ENCODE measurements at places on chromosomes 2 and 18.
A peak's percentile ranks its signal among the peaks of the same experiment; 100 is the strongest.

DNA sequence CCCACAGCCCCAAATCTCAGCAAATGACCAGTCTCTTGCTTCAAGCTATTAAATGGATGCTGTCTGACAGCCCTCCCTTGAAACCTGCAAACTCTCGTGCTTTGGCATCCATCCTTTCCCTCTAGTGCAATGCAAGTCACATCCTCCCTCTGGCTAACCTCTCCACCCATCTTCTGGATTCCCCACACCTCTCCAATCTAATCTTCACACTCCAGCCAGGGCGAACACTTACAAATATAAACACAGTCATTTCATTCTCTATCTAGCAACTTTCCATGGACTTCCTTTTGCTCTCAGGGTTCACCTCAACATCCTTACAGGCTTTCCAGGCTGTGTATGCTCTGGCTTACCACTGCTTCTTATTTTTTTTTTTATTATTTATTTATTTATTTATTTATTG lies 10.1 kb upstream of the NARS1 start:
- DNase-seq: no peak

DNA sequence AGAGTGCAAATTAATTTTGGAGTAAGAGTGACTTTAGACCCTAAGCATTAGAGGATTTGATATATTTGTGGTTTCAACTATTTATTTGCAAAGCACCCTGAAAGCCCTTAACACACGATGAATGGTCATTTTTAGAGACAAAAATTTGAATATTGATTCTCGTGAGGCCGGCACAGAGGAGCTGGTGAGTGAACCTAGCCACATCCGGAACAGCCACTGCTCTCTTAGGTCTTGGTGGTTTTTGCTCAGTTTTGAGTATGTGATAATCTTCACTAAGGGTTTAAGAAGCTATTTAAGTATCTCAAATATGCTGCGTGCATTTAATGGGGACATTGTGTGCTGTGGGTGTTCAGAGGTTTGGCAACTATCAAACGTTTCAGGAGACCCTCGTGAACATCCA lies 204.8 kb downstream of the TSN start:
- DNase-seq: no peak

DNA sequence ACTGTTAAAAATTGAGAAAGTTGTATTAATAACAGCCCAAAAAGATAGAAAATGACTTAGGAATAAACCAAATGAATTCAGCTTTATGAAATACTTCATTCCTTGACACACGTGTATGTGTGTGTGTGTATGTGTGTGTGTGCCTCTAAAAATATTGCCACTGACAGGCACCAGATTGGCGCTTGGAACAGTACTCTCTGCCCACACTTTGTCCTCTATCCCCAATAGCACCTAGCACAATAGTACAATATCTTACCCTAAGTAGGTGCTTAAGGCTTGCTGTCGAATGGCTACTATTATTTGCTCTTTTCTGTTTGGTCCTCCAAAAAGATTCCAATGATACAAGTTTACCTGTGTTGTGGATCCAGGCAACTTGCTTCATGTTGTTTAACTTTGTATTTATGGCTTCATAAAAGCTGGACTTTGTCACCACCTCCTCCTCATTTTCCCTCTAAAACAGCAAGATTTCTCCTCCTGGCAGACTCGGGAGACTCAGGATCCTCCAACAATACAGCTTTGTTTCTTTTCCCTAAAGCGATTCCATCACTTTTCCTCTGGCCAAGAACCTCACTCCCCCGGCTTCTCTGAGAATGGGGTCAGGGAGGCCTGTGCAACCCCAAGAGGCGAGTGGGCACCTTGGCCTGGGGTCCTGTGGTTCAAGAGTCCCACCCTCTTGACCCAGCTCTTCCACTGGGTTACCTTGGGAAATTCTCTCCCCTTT lies 43.3 kb upstream of the LCLAT1 start:
- DNase-seq: peak; percentile 49

DNA sequence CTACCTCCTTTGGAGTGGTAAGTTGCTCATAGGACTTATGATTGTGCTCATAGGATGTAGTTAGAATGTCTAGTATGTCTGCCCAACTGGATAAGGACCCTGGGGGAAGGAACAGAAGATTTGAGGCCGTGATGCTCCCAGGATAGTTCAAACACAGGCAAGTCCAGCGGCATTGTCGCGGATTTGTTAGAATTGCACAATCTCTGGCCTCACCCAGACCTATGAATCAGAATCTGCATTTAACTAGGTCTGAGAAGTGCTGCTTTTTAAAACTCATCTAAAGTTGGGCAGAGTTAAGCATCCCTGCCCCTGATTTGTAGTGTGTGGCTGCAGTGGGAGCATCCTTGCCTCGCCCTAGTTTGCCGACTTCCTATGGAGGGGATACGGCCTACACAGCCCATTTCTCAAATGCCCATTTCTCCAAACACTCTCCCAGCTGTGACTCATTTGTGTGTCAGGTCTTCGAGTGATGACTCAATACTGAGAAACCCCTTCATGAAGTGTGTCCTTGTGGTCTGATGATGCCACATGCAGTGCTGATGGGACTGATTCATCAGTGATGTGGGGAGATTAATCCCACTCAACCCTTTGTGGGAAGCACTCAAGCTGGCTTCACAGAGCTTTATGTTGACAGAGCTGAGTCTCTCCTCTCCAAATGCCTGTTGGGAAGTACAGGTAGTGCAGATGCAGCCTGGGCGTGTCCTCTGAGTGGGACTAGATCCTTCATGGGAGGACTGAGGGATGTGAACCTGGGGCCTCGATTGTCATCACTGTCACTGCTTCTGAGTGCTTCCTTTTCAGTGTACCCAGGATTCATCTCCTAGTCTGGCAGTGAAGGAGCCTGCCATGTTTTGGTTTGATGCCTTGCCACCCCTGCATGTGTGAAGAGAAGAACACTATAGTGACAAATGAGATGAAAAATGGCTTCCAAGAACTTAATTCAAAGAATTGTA lies 18.7 kb downstream of the SMIM21 start:
- peak; percentile 96 for DNase-seq

GRCh38 chr2:29016504-29016903 lies 35.4 kb downstream of the TOGARAM2 start:
- no peak for DNase-seq

DNA sequence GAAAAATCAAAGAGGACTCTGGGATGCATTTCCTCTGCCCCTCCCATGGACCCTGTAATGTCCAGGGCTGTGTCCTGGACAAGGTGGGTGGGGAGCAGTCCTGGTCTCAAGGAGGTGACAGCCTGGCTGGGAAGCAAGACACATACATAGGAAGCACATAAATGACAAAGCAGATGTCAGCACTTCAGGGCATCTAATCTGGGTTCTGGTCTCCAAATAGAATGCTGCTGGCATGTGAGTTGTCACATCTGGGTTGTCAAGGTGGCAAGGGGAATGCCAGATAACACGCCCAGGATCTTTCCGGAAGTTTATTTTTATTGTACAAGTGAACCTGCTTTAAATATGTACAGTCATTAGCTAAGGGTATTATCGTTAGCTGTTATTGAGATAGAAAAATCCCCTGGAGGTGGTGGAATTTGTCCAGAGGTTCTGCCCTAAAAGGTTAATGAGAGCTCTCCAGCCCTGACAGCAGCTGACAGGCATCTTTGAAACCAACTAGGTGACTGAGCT lies 5.6 kb downstream of the IL1F10 start:
- DNase-seq: no peak

DNA sequence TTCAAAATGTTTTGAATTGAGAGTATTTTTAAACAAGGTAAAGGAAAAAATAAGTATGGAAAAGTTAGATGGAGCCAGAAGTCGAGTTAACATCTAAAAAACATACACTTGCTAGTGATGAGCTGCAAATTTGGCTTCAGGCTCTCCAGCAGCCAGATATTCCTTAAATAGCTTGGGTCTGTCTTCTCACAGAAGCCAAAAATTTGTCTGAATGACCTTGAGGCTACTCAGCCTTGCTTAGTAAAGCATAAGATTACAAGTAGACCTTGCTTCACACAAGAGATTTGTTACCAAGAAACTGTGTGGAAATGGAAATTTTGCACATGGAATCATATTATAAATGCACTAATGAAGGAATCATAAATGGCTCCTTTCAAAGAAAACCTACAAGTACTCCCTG lies 40.8 kb upstream of the GRB14 start:
- DNase-seq: peak; percentile 40

DNA sequence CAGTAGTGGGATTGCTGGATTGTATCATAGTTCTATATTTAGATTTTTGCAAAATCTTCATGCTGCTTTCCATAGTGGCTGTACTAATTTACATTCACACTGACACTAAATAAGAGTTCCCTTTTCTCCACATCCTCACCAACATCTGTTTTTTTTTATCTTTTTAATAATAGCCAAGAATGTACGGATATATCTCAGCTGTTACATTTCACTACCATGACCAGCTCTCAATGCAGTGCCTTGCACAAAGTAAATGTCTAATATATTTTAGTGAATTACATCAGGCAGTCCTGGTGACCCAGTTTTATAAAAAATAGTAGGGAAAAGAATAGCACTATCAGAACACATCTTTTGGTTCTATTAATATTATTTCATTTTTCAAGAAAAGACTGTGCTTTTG lies 161.8 kb downstream of the LNPK start:
- peak; percentile 78 for DNase-seq

- DNase-seq: peak; percentile 96
These were observed 115.7 kb upstream of the LRATD1 start for GRCh38 chr2:14516844-14517243.

- DNase-seq: peak; percentile 60
These were observed 127.6 kb upstream of the SPOPL start for GRCh38 chr2:138373993-138374408.

DNA sequence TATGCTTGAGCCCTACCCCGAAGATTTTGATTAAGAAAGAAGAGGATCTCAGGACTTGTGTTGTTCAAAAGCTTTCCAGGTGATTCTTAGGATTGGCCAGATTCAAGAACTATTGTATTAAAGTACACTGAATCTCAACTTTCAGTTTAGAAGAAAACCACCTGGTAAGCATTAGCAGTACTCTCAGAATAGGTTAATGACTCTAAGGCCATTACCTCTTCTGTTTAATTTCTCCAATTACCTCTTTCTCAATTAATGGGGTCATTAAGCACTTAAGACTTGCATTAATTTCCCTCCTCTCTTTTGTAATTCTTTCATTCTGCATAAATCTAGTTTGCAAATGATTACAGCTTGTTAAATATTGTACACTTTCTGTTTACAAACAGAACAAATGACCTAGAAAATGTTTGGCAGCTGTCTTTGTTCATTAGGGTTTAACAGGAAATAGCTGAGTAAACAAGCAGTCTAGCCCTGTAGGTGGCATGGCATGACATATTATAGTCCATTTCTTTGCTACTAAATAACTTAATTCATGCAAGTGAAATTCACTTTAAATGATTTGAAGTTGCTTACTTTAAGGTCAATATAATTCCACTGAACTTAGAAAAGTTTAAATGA lies 20.4 kb upstream of the TDRD15 start:
- DNase-seq: no peak

DNA sequence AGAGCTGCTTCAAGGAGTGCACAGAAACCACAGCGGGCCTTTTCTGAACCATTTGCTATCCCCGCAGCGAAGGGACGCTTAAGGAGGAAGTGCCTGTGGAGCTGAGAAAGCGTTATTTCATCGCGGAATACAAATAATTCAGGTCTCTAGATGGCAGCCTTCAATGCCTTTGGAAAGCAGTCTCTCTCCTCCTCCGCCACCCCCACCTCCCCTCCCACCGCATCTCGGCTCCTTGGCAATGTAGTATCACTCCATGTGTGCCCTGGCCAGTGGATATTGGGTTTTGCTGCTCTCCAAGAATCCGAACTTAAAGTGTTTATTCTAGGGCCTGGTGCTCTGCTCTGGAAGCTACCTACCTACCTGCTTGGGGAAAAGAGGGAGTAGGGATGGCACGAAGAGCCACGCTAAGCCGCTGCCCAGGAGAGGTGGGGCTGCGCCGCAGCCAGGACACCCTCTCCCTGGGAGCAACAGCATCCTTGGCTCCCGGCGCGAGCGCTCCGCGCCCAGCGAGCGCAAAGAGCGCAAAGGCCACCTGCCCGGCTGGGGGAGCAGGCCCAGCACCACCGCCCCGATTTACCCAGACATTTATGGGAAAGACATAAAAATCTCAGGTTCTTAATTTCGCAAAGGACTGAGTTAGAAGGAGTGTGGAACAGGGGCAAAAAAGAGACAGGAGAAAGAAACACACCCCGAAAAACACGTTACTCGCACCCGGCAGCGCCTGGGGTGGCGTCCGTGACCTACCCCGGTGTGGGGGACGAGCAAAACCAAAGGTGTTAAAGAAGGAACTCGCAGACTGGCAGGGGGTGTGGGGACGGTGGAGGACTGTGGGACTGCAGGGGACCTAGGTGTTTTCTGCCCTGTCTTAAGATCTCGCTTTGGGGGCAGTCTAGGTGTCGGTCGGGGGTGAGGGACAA lies 1.0 kb downstream of the SPHKAP start:
- no peak for DNase-seq

GRCh38 chr2:25894135-25894830 lies 16.0 kb upstream of the ASXL2 start:
- peak; percentile 76 for DNase-seq

- DNase-seq: no peak
These were observed 219.6 kb downstream of the CYP26B1 start for GRCh38 chr2:71927757-71928715.

GRCh38 chr2:187580462-187581124 lies 26.4 kb upstream of the TFPI start:
- DNase-seq: peak; percentile 73

GRCh38 chr18:26656431-26656943 lies 108.1 kb upstream of the KCTD1 start:
- DNase-seq: no peak

DNA sequence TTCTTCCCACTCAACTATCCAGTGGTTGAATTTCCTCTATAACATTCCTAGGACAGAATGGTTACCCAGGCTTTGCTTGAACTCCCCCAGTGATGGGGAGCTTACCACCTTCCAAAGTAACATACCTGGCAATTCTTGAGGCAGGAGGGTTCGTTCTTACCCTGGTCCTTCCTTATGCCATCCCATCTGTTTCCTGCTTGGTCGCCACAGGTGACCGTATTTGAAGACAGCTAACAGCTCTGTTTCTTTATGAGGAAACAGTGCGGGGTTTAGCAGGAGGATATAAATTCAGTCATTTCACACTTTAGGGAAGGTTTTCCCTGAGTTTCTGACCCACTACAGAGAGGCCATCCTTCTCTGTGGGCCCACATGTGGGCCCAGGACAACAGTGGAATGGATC lies 42.6 kb downstream of the FOSL2 start:
- no peak for DNase-seq

DNA sequence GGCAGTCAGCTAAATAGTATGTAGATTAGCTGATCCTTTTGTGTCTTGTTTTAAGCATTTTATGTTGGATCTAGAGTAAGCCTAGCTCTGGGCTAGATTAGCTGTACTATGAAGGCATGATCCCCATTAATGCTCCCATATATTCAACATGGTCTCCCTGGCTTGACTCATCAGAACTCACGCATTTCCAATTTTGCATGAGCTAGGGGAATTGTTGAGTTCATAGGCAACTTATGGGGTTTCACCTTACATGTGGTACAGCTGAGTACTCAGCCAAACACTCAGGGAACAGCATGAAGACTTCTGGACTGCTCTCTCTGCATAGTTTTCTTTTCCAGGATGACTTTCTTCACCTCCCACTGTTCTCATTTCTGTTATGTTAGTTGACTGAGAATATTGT lies 248.2 kb downstream of the TMX3 start:
- no peak for DNase-seq

Measured in AG10803 (cell line).